ENCODE measurements at places on chromosomes 3 and 15.

GRCh38 chr15:66429117-66429516, 42.4 kb downstream of the MAP2K1 start:
- DNase-seq = no peak

DNA sequence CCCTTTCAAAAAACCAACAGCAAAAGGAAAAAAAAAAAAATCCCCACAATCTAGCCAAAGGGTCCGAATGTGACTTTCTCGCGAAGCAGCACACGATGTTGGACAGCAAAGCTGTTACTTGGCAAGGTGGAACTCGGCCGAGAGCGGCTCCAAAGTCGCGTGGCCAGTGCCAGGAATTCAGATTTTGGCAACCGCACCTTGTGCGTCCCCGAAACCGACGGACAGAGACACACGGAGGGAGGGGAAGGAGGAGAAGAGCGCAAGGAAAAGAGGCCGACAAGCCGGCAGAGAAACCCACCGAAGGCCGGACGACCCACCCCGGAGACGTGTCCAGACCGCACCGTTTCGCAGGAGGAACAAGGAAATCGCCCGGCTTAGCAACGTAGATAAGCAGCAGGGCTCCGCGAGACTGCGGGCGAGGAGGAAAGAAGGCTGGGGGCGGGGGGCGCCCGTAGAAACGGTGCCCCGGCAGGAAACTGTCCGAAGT, 517.3 kb downstream of the MECOM start:
- DNase-seq = peak; percentile 13

- DNase-seq = no peak
These were observed 63.9 kb downstream of the CGNL1 start for GRCh38 chr15:57440167-57440566.

DNA sequence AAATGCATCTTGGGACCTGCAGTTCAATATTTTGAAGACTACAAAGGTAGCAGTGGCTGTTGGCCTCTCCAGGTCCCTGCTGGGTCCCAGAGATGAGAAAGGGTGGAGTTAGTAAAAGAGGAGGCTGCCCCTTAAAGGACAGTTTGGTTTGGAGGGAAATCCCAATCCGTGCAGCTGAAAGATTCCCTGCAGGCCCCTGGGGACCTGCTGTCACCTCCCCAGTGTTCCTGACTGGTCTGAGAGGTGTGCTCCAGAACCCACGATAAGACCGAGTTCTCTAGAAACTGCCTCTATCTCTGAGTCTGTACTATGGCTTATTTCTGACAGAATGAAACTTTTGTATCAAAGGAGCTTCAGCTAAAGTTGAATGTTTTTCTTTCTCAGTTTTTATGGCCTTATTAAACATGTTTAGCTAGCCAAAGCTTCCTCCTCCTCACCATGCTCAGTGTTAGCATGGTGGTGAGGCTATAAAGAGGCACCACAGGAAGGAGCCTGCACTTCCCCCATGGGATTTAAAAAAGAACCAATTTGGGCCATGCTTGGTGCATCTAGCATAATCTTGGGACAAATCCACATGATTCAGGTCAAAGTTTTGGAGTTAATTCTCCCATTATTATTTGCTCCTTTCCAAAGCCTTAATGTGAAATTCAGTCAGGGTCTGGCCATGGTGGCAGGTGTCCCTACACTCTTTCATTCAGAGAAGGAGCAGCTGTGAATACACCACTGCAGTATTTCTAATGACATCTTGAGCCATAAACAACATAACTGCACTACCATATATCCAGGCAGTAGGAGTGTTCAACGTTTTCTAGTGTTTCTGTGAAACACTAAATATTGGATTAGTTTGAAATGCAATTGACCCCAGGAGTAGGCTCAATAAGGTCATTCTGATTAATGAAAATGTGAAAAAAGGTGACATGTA, 74.4 kb downstream of the ATP1B3 start:
- DNase-seq = no peak

- DNase-seq = no peak
These were observed 112.0 kb downstream of the THRB start for GRCh38 chr3:24382647-24383046.

GRCh38 chr3:88031642-88032077, 27.1 kb downstream of the CGGBP1 start:
- peak; percentile 44 for DNase-seq

DNA sequence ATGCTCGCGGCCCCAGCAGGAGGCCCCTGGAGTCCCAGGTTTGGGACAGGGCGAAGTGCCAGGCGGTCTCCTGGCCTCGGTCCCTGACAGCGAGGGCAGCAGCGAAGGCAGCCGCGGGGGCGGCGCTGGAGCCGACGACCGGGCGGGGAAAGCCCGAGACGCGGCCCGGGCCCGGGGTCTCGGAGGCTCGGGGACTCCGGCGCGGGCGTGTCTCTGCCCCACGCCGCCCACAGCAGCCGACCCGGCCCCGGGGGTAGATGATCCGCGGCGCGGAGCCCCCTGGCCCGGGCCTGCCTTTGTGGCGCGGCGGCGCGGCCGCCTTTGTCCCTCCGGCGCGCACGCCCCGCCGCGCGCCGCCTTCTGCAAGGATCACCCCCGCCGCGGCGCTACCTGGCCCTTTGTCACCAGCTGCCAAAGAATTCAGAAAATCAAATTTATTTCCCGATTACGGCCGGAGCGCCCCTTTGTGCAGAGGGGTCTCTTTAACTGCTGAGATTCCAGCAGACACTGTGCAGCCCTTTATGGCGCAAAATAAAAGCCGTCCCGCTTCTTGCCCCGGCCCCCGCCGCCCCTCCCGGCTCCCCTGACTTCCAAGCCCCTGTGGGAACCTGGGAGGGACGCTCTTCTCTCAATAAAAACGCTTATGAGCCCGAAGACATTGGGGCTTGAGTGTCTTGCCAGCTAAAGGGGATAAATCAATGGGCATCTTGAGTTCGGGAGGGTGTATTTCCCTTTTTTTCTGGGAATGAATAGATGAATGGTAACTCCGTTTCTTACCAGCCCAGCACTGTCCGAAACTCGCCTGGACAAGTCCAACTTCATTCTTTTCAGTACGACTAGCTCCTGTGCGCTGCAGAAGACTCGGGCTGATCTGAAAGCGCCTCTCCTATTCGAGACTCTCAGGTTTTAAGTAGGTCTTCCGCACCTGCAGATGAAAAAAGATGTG, 68.4 kb downstream of the HES1 start:
- no peak for DNase-seq

DNA sequence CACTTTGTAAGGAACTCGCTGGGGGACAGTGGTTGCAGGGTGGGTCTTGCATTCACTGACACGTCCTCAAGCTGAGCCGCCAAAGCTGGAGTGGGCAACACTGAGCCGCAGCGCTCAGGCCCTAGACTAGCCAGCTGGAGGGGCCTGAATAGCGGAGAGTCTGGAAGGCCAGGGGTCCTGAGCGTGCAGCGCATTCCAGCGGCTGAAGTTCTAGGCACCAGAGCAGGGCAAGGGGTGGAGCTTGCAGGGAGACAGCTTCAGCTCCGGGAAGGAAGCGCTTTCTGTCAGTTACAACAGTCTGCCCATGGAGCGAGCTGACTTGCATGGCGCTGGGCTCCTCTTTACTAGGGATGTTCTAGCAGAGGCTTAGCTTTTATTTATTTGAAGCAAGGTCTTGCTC, 2.7 kb downstream of the MAP6D1 start:
- DNase-seq = no peak

DNA sequence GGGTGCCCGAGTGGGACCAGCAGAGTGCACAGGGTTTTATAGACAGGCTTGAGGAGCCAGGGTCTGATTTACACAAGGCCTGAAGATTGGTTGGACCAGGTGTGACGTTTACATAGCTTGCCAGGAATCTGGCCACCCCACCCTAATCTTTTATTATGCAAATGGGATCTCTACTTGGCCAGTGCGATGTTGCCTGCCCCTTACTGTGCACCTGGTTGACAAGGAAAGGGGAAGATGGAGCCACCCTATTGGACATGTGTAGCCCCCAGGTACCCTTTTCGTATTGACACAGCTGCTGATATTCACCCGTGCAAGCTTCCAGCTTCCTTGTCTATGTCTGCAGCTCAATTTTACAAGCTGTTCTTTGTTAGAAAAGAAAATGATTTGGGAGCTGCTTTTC, 132.0 kb downstream of the ARNT2 start:
- DNase-seq = no peak

- DNase-seq = no peak
These were observed 15.5 kb downstream of the RGMA start for GRCh38 chr15:93073465-93073952.

- no peak for DNase-seq
These were observed 47.5 kb upstream of the SKOR1 start for GRCh38 chr15:67777773-67778172.

GRCh38 chr3:72553298-72553697, 294.9 kb downstream of the SHQ1 start:
- no peak for DNase-seq

GRCh38 chr15:69085325-69086081, 71.0 kb downstream of the NOX5 start:
- DNase-seq = no peak

DNA sequence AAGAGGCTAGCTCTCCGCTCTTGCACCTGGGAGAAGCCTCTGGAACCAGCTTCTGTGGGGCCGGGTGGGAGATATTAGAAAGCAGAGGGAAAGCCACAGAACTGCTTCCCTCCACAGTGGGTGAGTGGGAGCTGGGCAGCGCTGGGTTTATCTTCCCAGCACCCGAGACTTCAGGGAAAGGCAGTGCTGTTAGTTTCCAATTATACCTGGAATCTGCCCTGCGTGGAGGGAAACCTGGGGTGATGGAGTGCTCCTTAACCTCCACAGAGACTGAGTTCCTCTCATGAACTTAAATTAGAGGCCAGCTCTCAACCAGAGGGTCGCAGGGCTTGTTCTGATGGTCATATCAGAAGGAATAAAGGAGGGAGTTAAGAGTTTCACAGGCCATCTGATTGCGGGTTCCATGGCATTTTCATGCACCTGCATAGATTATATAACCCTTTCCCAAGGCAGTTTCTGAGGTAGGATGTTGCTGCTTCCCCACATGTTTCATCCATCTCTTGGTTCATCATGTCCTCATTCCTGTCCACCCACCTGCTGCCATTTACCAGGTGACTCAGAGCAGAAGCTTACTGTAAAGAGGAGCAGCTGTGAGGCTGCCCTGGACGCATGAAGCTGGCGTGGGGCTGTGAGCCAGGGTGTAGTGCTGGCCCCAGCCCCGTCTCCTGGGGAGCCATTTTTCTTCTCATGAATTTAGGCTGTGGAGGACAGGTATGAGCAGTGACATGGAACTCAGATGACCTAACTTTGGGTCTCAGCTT, 42.5 kb downstream of the CA12 start:
- no peak for DNase-seq

- no peak for DNase-seq
These were observed 105.1 kb downstream of the ARPP21 start for GRCh38 chr3:35744419-35744818.

- DNase-seq = peak; percentile 3
These were observed 135.2 kb downstream of the TP63 start for GRCh38 chr3:189766416-189766815.

GRCh38 chr15:60328852-60329443, 68.8 kb downstream of the ANXA2 start:
- no peak for DNase-seq

DNA sequence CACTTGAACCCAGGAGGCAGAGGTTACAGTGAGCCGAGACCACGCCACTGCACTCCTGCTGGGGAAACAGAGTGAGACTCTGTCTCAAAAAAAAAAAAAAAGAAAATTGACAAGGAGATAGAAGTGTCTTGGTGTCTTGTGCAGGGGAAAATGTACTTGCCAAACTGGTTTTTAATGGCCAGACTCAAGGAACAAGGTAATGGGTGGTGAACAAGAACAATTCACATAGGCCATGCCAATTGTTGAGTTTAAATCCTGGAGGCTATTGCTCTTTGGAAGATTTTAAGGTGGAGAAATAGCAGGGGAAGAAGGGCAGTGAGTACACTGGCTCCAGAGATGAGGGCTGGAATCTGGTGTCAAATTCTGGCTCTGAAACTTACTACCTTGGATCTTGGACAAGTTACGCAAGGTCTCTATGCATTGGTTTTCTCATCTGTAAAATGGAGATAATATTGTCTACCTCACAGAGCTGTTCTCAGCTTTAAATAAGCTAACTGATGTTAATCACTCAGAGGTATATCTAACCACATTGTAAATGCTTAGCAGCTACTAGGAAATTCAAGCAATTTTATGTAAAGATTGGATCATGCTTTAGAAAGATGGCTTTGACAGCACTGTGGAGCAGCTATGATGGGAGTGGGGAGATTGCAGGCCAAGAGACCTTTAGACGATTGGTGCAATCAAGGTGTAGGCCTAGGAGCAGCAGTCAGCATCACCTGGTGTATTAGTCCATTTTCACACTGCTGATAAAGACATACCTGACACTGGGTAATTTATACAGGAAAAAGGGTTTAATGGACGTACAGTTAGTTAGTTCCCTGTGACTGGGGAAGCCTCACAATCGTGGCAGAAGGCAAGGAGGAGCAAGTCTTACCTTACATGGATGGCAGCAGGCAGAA, 78.3 kb downstream of the B3GALNT1 start:
- no peak for DNase-seq

- DNase-seq = no peak
These were observed at the start of gene KLHL6 for GRCh38 chr3:183555541-183556081. KLHL6 (minus strand) TSS chr3:183555706; CDS start chr3:183555653, 53 bp downstream.

DNA sequence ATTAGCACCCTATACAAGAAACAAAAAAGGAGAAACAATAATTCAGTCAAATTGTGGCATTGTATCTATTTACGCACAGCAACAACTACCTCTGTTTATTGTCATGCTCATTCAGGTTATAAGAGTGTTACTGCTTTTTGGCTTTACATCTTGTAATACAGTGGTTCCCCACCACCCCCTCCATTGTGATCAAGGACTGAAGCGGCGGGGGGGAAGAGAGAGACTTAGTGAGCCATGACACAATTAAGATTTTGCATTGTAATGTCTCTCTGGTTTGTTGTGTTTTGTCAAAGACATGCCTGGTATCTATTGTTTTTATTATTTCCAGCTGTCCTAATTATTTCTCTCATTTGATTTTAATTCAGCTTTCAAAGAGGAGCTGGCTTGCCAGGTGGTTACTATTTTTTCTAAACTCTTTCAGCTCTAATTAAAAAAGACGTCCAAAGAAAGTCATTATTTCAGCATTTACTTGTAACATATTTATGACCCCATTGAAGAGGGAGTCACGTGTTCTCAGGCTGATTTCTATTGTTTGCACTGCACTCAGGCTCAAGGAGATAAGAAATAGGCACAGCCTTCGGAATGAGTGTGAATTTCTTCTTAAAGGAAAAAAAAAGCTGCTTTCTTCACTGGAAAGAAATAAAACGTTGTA, 234.4 kb upstream of the TBL1XR1 start:
- DNase-seq = no peak

- no peak for DNase-seq
These were observed 36.3 kb downstream of the GABPB1 start for GRCh38 chr15:50318697-50319096.

GRCh38 chr3:191528589-191528988, 67.6 kb downstream of the PYDC2 start:
- peak; percentile 3 for DNase-seq

- DNase-seq = no peak
These were observed 58.5 kb upstream of the GATA2 start for GRCh38 chr3:128551451-128551850.

Data from fibroblast of skin of scalp (primary cell).